CD4-positive, alpha-beta T cell treated with Interleukin-15 for 4 hours (primary cell): ENCODE measurements at places on chromosomes 7 and 10.
A peak's percentile ranks its signal among the peaks of the same experiment; 100 is the strongest.

DNA sequence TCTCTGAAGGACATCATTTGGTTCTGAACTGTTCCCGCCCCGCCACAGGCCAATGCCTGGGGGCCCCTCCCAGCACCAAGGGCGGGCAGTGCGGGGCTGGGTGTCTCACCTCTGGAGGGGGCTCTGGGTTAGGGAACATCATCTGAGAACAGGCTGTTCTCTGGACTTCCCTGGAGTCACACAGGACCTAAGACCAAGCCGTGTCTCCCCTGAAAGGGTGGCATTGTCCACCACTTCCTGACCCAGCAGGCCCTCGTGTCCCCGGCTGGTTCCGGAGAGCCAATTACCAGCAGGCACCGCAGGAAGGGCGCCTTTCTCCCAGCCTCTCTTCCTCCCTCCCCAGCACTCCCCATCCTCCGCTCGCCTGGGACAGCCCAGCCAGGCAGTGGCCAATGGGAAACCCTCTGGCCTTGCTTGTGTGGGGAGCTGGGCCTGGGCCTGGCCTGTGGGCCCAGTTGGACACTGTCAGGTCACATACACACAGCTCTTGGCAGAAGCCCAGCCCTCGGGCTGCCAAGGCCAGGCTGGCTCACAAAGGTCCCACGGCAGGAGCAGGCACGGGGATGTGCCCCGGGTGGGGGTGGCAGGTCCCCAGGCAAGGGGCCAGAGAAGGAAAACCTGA, 119.5 kb downstream of the SPDYE5 start:
- no peak for DNase-seq

DNA sequence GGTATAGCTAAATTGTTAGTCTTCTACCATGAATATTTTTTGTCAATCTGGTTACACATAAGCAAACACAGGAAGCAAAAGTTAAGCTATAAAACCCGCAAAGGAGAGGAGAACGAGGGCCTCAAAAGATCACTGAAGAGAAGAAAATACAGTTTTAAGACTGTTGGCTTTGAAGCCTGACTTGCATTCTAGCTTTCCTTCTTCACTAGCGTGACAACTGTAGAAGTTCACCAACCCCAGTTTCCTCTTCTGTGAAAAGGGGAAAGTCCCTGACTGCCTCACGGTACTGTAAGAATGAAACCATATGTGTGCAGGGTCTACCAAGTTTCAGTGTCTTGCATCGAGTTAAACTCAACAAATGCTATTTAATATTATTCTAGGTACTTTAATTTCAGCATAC, 7.5 kb upstream of the LRRN3 start:
- DNase-seq: peak; percentile 73

- DNase-seq: no peak
Observed at GRCh38 chr7:33357846-33358245, 228.5 kb downstream of the BBS9 start.

- DNase-seq: no peak
Observed at GRCh38 chr7:28405662-28406061, 6.7 kb upstream of the CREB5 start.

GRCh38 chr10:12419262-12419847, 70.0 kb downstream of the CAMK1D start:
- peak; percentile 78 for DNase-seq

GRCh38 chr10:108966005-108966404, 957.3 kb downstream of the XPNPEP1 start:
- no peak for DNase-seq

GRCh38 chr7:29017713-29018112, 59.6 kb upstream of the TRIL start:
- no peak for DNase-seq

DNA sequence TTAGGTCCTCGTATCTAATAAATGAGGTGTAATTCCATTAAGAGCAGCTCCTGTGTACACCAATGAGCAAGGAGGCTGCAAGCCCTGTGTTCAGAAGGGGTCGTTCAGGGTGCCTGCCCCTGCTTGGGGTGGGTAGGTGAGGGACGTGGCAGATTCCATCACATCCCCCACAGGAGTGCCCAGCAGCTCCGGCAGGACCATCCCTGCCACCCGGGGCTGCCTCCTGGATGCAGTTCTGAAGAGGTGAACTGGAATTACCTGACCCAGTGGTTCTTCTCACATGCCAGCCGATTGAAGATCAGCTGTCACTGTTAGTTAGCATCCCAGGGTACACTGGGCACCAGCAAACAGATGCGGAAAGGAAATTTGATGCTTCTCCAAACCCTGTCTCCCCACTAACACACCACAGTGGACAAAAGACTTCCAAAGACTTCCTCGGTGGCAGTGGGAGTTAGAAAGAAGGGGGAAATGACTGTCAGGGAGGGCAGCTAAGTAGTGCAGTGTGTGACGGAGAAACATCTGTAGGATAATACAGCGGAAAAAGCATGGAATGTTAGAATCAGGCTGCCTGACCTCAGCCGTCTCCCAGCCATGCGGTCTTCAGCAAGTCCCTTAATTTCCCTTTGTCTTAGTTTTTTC, 313.6 kb upstream of the ZMIZ1 start:
- DNase-seq: no peak

GRCh38 chr7:43766564-43766963, 8.1 kb downstream of the BLVRA start:
- DNase-seq: no peak

DNA sequence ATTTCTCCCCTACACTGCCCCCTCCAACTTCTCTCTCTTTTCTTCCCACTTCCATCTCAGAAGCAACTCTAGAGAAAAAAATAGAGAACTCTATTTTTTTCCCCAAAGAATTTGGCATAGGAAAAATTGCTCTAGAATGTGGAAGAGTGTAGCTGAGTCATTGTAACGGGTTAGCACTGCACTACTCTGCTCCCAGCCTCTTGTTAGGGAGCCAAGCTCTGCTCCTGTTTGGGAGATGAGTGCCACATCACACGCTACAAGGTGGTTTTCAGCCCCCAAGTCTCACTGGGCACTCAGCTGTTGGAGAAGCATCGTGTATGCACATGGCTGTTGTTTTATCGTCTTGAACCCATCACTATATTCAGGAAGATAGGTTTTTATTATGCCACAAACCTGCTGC, 136.4 kb downstream of the BMPER start:
- no peak for DNase-seq

- no peak for DNase-seq
Observed at GRCh38 chr10:128084364-128084763, 41.9 kb downstream of the MKI67 start.

- DNase-seq: no peak
Observed at GRCh38 chr7:47211519-47211973, 370.4 kb downstream of the TNS3 start.

- DNase-seq: no peak
Observed at GRCh38 chr10:3904419-3904960, 119.5 kb upstream of the KLF6 start.

- DNase-seq: no peak
Observed at GRCh38 chr7:76354516-76354915, 4.3 kb downstream of the YWHAG start.

DNA sequence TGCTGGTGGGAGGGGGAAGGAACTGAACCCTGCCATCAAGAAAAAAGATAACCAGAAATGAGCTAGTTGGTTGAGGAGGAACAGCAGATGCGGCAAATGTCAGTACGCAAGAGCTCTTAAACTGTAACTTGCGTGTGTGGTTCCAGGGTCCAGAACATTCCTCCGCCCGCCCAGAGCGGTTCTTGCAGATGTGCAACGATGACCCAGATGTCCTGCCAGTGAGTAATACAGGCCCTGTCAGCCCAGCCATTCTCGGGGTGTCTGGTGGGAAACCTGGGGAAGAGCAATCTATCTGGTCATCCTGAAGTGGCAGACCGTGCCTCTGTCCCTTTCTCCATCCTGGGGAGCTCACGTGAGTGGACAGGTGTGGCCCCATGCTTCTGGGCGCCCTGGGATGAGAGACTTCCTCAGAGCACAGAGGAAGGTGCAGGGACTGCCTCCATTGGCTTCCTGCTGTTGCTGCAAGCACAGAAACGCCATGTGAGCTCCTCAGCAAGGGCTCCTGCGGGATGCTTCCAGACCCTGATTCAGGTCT, 50.5 kb upstream of the ZMIZ2 start:
- no peak for DNase-seq

DNA sequence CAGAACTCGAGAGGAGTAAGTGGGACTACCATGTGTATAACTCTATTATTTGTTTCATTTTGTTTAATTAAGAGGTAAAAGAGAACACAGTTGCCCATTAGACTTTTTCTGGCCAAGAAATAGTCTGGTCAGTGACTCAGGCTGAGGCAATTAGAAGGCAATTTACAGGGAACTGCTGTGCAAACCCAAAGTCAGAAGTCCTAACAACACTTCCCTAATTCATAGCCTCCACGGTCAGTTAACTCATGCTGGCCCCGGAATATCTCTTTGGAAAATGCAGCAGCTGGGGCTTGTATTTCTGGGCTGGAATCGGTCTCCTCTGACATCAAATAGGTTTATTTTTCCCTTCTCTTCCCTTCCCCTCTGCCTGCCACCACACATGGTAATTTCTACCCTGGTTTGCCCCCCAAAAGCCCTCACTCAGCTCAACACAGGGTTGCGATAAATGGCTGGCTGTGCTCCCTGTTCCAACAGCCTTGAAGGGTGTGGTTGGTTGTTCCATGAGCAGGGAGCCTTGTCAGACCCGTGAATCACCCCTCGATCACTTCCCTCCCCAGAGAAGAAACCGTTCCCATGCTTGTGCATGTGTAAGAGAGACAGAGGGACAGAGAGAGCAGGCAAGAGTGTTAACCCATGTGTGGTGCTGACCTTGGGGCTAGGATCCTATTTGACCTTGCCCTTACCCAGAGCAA, 5.3 kb downstream of the SH3PXD2A start:
- no peak for DNase-seq

DNA sequence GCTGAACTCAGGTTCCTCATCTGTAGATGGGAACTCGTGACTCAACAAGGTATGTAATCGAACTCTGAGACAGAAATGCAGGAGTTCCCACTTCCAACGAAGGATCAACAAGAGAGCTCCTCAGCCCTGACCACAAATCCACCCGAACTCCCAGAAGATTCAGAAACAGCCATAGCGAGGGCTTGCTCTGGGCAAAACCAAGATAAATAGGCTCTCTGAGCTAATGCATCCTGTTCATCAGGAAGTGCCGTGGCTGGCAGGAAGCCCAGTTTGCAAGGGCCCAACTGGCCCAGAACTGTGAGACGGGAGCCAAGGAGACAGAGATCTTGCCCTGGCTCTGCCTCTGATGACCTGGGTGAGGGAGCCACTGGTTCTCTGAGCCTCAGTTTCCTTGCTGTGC, 141.7 kb upstream of the PFKP start:
- DNase-seq: no peak

GRCh38 chr10:95406651-95407280, 116.0 kb upstream of the PDLIM1 start:
- DNase-seq: no peak

DNA sequence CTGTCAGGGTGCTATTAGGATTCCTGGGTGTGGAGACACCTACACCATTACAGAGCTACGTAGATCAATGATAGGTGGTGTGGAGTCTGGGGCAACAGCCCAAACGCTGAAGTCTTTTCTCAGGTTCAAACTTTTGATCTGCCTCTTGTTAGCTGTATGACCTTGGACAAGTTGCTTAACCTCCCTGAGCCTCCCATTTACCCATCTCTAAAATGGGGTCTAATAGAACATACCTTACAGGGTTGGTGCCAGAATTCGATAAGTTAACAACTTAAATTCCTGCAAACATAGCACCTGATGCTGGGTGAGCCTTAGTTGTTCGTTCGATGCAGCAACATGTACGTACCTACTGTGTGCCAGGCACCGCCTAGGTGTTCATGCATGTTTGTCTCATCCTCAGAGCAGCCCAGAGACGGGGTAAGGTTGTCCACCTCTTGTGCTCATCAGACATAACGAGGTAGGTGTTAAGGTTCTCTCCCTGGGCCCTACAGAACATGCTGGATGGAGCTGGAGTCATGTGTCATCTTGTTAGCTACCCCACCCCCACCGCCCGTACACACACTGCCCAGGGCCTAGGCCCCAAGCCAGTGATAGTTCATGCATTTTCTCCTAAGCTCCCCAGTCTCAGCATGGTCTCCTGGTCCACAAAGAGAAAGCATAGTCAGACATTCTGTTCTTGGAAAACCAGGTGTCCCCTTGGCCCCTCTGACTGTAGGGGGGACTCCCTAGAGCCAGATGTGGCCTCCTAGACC, 41.0 kb upstream of the SLC29A3 start:
- no peak for DNase-seq

DNA sequence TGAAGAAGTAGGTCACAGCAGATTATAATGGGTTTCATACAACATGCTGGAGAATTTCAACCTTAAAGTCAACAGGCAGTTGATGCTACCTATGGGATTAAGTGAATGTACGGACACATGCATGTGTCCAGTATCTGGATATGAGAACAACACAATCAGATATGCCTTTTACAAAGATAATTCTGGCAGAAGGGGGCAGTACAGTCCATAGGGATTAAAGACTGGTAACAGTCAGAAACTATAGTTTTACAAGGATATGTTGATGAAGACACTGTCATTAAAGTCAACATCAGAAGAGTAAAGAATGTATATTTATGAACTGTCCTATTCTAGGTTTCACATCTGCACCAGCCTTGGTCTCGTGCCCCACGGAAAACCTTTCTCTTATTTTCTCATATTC, 41.5 kb downstream of the ANKMY2 start:
- DNase-seq: no peak

DNA sequence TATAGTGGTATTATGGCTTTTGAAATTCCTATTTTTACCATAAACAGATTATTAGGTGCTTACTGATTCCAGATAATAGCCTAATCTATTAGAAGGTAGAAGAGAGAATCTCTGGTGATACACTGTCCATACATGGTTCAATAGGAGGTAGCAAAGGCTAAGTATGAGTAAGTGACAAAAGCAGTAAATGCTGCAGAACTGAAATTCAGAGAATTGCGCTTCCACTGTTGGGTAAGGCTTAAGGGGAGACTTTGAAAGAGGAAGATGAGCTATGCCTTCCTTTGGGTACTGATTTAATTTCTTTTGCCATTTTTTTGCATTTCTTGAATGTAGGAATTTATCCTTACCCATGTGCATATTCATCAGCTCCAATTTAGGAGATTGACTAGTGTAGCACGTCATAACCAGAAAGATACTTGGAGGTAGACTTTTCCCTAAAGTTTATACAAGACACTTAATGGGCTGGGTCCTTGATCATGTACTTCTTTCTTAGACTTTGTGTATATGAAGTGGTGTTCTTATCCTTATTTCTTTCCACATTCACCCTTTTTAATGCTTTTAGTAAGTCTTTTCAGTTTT, 15.3 kb downstream of the MKLN1 start:
- DNase-seq: no peak
